RPMI8226 (cell line): ENCODE measurements at places on chromosomes 7 and 10.

GRCh38 chr10:114649217-114649903 lies 8.7 kb downstream of the ABLIM1 start:
- no peak for DNase-seq

DNA sequence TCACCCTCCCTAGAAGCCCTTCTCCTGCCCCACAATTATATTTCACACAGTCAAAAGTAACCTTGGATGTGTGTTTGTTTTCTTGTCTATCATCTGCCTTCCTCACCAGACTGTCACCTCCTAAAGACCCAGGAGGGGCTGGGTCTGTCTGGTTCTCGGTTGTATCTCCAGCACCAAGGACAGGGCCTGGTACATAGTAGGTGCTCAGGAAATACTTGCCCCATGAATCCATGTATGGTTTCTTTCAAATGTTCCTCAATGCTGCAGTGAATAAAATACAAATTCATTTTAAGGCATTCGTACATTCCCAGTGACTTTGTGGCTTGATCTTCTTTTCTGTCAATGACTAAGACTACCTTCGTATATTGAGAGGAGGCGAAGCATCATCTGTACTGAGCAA lies 122.9 kb upstream of the ZNF716 start:
- no peak for DNase-seq

GRCh38 chr10:22429146-22429545 lies 83.8 kb downstream of the SPAG6 start:
- DNase-seq = no peak

GRCh38 chr10:48768926-48769325 lies 84.3 kb downstream of the WDFY4 start:
- DNase-seq = no peak

DNA sequence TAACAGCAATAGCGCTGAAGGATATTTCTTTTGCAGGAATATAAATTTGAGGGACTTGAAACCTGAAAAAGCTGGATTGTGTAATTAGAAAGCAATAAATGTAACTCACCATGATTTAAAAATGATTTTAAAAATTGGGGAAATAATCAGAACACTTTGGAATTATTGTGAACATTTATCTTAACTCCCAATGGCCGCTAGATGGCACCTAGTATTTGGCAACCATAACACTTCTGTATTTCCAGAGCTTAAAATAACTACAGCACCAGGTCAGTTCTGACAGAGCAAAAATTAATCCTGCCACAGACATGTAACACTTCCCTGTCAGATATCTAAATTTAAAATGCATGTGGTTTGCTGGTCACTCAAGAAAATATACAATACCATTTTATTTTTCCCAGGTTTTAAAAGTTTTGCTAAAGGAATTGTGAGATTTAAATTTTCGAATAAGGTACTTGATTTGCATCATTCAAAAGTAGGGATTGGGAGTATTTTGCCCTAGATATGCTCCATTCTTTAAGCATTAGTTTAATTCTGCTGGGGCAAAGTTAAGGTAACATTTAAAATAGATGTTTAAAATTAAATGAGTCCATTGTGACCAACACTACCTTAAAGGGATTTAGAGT lies 144.5 kb downstream of the PPP1R3A start:
- DNase-seq = peak; percentile 84

DNA sequence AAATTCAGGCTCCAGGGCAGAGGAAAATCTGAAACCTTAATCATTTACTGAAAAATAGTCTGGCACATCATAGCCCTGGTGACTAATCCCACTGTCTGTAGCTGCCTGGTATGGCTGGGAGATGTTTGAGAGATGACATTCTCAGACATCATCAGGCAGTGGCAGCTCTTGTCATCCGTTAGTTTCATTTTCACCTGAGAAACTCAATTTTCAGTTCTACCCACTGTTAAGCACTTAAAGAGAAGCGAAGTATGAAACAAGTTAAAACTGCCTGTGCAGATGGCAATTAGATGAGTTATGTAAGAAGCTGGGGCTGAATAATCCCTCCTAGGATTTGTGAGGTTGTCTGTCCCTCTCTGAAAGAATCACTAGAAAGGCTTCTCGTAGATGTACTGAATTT lies 150.2 kb downstream of the NSUN6 start:
- peak; percentile 25 for DNase-seq

DNA sequence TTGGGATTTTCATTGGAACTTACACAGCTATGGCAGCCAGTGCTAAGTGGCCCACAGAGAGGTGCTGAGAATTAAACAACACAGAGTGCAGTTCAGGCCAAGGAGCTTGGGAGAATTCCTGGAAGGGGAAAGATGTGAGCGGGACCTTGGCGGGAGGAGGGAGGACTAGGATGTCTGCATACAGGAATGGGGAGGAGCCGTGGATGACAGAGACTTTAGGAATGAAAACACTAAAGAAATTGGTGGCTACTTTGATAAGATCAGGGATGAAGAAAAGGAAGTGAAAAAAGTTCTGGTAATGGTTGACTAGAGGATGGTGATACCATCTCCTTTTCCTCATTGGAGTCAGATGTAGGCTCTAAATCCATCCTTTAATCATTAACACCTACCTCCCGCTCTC lies 234.2 kb upstream of the FZD8 start:
- DNase-seq = no peak

GRCh38 chr7:84841809-84842208 lies 345.0 kb downstream of the SEMA3D start:
- no peak for DNase-seq

DNA sequence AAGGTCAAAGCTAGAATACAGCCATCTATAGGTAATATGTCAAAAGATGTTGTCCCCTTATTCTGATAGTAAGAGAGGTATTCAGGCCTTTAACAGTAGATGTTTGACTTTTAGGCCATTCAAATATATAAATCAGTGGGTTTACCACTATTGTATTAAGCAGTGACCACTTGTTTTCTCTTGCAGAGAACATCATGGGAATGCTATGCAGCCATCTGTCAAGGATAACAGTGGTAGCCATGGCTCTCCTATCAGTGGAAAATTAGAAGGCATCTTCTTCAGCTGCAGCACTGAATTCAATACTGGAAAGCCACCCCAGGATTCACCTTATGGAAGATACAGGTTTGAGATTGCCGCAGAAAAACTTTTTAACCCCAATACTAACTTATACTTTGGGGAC lies 68.4 kb downstream of the PHYHIPL start:
- no peak for DNase-seq

- peak; percentile 25 for DNase-seq
Observed at GRCh38 chr7:101170617-101171441, 5.5 kb upstream of the VGF start.

DNA sequence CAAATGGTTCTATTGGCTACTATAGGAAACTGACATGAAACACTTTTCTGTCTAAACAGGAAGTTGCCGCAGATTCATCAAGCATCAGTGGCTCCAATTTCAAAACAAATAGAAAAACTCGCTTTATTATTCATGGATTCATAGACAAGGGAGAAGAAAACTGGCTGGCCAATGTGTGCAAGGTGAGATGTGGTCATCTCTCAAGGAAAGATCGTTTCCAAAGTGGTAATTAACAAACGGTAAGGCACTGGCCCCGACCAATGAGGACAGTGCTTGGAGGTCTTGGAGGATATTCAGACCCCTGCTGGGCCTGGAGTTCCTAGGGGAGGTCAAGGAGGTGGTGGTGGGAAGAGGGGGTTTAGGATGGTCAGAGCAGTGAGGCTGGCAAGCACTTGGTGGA lies 2.6 kb downstream of the PNLIP start:
- DNase-seq = no peak

DNA sequence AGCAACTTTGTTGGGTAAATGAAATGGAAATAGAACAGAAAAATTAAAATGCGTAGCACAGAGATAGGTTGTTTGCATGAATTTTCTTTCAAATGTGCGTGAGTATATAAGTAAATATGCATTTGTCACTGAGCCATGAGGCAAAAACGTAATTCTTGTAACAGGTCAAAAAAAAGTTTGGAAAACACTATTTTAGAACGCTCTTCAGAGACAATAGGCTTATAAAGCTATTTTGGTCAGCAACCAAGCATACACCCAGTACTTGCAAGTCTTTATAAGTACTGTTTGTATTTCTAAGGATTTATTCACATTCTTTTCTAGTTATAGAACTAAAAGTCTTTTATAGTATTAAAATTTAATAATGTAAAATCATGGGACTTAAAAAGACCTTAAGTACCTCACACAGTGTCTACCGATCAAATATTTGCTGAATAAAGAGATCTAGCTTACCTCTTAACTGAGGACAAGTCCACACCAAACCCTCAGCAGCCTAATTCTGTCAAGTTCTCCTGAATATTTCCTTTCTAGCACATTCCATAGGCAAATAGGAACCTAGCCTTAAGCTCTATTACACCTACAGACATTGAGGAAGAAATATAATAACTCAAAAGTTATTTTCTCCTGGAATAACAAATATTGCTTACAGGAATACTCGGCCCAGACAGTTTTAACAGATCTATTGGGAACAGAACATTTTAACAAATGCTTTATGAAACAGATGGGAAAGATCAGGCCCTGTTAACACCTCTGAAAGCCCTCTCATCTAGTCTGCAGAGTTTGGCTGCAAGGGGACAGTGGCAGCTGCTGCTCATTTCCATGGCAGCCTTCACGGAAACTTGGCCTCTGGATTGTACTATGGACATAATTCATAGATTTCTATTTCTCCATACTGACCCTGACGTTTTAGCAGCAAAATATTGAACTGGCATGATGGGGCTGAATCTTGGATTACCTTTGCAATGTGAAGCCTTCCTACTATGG lies 8.8 kb downstream of the CRPPA start:
- DNase-seq = no peak

DNA sequence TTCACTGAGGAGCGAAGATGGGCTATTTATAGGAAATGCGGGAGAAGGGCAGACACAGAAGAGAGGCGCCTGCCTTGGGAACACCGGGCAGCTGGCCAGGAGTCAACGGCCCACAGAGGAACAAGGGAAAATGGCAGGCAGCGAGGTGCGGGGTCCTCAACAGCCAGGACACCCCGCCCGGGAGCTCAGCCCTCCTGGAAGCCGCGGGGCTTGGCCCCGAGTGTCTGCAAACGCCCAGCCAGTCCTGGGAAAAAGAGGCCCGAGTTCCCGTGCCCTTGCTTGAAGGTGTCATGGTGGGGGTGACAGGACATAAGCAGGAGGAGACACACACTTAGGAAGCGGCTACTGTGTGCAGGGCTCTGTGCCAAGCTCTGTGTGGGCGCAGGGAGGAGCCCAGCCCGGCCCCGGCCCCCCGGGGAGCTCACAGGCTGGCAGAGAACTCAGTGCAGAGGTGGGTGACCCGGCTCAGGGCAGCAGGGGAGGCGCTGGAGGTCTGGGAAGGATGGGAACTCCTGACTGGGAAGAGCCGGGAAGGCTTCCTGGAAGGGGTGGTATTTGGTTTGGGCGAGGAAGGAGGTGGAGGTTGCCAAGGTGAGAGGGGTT lies 79.9 kb downstream of the ELFN1 start:
- no peak for DNase-seq

DNA sequence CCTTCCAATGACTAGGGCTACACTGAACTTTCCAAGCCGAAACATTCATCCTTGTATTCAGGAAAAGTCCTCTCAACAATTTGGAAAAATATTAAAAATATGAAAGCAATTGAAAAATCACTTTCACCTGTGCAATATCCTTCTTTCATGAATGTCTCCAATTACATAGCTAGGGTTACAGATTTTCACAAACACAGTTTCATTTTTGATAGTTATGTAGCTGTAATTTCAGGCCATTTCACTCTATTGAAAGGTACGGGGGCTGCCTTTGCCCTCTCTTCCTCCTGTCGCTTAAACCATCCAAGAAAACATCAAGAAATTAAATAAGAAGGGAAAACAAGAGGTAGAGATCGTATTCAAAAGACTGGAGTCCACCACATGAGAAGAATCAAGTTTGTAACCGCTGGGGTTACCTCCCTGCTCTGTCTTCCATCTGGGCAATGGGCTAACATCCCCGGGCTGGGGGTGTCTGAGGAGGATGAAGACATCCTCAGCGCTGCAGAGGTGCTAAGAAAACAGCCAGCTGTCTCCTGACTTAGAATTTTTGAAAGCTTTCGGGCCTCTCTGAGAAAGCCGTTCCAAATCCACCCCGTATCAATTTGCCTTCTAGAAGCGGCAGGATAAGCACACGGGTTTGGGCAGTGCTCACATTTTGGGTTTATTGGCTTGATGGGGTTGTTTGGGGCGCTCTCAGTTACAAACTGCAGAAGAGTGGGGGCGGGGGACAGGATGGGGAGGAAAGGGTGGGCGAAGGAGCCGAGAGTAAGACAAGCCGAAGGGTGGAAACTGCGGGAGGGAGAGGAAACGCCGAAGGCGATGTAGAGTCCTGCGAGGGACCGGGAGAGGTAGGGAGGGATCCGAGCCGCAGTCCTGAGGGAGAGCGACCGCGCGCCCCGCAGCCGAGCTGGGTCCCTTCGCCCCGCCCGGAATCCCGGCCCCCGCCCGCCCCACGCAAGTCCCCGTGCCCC lies 24.3 kb upstream of the VAX1 start:
- DNase-seq = no peak

GRCh38 chr7:139774376-139774775 lies 3.4 kb downstream of the HIPK2 start:
- no peak for DNase-seq

- no peak for DNase-seq
Observed at GRCh38 chr10:63241841-63242281, 108.7 kb downstream of the NRBF2 start.

GRCh38 chr7:120467676-120468075 lies 194.7 kb downstream of the KCND2 start:
- no peak for DNase-seq

DNA sequence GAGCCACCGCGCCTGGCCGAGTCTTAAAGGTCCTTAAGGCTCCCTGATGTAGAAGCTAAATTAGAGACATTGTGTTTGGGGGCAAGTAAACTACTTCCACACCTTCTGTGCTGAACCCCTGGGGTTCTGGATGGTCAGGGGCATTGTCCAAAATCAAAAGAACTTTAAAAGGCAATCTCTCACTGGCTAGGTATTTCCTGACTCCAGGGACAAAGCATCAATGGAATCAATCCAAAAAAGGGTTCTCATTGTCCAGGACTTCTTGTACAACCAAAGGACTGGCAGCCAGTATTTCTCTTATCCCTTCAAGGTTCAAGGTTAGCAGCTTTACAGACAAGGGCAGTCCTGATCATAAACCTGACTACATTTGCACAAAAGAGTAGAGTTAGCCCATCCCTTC lies 24.0 kb downstream of the SRPK2 start:
- DNase-seq = no peak

- DNase-seq = no peak
Observed at GRCh38 chr7:19914866-19915265, 141.4 kb upstream of the TMEM196 start.

DNA sequence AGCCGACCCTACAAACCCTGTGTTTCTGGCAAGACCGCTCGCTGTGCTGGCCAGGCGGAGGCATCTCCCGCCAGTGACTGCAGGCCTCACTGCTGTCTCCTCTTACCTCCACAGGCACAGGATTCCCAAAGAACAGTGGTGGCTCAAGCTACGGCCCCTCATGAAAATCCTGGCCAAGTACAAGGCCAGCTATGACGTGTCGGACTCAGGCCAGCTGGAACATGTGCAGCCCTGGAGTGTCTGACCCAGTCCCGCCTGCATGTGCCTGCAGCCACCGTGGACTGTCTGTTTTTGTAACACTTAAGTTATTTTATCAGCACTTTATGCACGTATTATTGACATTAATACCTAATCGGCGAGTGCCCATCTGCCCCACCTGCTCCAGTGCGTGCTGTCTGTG lies 36.2 kb downstream of the PITRM1 start:
- DNase-seq = no peak

GRCh38 chr7:18648849-18649758 lies 153.6 kb downstream of the HDAC9 start:
- DNase-seq = no peak
